ENCODE measurements at places on chromosomes 6 and 20.

- DNase-seq, result peak; percentile 30
Observed at GRCh38 chr6:118650582-118651281, 659 bp downstream of the CEP85L start.

GRCh38 chr6:104506429-104506828, 353.3 kb downstream of the HACE1 start:
- no peak for DNase-seq

DNA sequence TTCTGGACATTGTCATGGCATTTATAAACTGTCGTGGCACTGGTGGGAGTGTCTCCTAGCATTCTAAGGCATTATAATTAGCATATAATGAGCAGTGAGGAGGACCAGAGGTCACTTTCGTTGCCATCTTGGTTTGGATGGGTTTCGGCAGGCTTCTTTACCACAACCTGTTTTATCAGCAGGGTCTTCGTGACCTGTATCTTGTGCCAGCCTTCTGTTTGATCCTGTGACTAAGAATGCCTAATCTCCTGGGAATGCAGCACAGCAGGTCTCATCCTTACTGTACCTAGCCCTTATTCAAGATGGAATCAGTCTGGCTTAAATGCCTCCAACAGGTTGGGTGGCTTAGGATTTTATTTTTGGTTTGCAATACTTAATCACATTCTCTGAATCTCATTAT, 142.7 kb upstream of the GGTLC1 start:
- DNase-seq, result no peak

- no peak for DNase-seq
Observed at GRCh38 chr6:33994472-33995308, 151.2 kb downstream of the GRM4 start.

DNA sequence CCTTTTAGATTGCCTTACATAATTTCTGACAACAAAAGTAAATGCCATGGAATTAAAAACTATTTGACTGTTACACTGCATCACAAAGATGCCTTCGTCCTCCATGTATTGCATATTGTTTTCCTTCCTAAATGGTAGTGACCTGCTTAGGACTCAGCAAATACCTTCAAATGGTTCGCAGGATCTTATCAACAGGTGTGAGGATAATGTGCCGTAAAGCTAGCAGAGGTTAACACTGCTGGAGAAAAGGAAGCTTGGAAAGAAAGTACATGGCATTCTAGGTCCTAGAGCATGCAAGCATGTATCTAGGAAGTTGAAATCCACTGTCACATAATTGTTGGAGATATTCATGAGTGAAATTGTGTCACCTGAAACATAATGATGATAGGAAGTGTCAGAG, 5.5 kb downstream of the CLVS2 start:
- DNase-seq, result no peak

DNA sequence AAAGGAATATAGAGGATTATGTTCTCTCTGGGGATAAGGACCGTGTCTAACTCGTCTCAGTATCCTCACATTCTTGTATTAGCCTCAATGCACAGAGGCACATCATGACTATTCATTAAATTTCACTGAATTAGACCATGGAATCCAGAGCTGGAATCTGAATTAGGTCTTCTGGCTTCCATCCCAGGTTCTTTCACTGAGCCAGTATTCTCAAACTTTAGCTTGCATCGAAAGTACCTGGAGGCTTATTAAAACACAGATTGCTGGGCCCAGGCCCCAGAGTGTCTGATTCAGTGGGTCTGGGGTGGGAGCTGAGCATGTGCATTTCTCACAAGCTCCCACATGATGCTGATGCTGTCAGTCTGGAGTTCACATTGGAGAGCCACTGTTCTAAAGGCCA, 142.0 kb downstream of the UST start:
- DNase-seq, result peak; percentile 45
